ENCODE measurements at places on chromosomes 2 and 18.

GRCh38 chr2:11865378-11865777 lies 118.9 kb downstream of the LPIN1 start:
- no peak for DNase-seq

DNA sequence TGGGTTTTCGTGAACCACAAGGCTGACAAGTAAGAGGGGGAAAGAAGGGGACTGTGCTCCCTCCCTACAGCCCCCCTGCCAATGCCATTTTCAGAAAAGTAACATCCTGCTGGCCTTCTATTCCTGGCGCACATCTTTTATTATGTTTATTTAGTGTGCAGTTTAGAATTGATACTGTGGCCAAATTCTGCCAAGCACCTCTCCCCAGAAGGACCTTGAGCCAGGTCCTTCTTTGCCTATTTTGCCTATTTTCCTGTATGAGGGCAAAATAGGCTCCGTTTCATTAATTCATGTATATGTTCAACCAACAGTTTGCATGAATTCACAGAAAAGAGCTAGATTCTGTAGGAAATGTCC lies 136.0 kb downstream of the MYO3B start:
- no peak for DNase-seq

DNA sequence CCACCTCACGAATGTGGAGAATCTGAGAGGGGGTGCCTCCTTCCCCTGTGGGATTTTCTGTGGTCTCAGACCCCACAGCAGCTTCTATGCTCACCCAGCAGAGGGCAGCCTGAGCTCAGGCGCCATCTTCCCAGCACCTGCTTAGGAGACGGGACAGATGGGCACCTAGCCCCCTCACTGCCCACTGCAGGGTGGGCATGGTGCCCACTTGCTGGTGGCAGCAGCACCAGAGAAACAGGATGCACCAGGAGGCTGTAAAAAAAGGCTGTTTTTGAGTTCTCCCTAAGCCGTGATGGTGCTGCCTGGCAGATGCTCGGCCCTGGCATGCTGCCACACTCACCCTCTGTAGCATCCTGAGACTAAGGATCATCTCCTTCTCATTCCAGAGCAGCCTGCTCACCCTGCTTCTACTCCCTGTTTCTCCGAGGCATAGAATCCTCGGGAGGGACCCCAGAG lies 19.1 kb upstream of the SLC20A1 start:
- no peak for DNase-seq

GRCh38 chr2:200033929-200034328 lies 78.5 kb downstream of the MAIP1 start:
- no peak for DNase-seq

DNA sequence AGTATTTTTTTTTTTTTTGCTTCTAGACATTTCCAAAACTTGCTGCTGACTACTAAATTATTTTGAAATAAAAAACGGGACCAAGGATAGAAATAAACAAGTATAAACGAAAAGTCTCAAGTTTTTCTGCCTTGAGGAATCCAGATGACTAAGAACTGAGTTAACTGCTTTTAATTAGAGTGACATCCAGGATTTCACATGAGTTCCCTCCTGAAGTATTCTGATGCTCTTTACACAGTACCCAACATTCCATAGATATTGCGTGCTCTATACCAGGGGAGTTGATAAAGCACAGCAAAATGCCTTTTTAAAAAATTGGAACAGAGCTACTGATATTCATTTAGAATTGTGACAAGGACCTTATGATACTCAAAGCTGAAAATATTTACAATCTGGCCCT lies 618.0 kb downstream of the CCDC85A start:
- peak; percentile 63 for DNase-seq

DNA sequence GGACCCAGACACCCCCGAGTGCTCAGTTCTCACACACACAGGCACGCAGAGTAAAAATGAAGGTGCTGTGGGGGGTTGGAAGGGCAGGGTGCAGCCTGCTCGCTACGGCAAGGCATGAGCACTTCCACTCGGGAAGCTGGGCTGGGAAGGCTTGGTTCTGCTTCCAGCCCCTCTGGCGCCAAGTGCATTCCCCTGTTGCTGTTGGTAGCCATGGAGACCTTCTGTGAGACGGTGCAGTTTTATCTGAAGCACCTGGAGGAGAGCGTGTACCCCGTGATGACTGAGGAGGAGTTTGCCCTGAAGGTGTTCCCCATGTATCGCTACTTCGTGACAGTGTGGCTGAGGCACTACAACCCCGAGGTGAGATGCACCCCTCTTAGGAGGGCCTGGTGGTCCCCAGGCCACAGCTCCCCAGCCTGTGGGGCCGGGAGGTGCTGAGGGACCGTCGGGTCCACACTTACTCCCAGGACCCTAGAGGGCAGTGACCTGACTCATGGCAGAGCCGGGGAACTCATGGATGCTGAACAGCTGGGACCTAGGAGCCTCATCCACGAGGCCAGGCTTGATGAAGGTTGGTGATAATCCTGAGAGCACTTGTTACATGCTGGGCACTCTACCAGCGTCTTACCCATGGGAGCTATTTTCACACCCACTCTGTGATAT lies 15.5 kb downstream of the MROH2A start:
- DNase-seq = no peak

- no peak for DNase-seq
Measured at GRCh38 chr18:58310517-58310916, 266.5 kb downstream of the NEDD4L start.

All from GM04503 (cell line).